ENCODE measurements at places on chromosomes 1 and 21.

- no peak for DNase-seq
These were observed 1.8 kb downstream of the CCDC17 start for GRCh38 chr1:45621895-45622523.

GRCh38 chr1:87821335-87821697, 492.6 kb downstream of the LMO4 start:
- no peak for DNase-seq

DNA sequence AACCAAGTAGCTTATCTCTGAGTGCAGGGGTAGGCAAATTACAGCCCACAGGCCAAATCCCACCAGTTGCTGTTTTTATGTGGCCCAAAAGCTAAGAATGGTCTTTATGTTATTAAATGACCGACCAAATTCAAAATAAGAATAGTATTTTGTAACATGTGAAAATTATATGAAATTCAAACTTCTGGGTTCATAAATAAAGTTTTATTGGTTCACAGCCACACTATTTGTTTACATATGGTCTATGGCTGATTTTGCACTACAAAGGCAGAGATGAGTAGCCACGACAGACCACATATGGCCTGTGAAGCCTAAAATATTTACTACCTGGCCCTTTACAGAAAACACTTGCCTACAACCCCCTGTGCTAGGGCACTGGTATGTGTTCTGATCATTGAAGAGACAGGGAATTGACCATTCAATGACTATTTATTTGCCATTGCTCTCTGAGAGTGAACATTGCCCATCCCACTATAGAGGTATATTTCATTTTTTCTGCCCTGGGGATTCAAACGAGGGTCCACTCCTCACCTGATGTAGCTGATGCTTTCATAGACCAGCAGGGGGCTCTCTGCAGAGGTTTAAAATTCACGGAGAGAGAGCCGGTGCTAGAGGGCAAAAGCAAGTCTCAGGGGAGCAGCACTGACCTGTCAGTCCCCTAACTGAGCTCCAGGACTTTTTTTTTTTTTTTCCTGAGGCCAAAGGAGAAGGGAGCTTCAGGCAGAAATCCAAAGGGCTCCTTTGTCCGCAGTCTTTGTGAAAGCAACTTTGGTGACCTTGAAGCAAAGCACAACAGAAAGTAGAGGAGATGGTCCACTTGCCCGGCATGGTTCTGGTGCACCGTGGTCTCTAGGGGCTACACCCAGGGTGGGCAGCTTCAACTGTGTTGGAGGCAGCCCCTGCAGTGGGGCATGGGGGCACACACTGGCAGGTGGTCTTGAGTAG, 7.3 kb upstream of the GNL2 start:
- DNase-seq, result no peak

DNA sequence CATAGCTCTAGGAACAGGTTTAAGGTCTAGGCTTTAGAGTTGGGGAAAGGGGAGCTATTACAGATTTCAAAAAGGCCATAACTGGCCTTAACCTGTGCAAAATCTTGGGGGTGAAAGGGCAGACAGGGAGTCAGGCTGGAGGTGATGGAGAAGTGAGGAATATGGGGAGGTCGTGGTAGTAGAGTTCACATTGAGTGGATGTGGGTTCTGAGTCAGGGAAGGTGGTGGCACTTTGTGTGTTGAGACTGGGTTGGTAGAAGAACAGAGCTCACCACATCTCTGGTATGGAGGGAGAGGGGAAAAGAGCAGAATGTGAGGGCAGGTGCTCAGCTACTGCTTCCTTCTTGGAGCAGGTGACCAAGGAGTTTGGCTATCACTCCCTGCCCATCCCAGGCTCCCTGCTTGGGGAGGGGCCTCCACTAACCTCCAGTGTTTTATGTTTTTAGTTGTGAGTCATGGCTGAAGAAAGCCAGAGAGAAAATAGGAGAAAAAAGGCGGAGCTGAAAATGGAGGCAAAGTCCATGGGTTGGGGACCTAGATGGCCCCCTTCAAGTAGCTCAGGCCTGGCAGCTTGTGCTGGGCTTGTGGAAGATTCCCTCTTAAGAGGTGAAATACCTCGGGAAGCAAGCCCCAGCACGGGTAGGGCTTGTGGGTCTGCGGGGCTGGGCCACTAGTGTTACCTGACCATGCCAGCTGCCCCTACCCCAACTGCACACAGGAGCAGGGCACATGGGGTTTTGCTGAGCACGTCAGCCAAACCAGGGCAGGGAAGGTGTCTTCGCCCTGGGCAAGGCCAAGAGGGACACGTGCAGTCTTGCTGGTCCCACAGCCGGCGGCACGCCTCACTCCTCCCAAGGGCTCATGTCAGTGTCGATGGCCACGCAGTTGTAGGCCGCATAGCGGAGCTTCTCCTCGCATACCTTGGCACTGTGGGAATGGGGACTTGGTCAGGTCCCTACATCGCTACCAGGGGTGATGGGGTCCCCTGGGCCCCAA, 8.2 kb downstream of the HECTD3 start:
- no peak for DNase-seq

DNA sequence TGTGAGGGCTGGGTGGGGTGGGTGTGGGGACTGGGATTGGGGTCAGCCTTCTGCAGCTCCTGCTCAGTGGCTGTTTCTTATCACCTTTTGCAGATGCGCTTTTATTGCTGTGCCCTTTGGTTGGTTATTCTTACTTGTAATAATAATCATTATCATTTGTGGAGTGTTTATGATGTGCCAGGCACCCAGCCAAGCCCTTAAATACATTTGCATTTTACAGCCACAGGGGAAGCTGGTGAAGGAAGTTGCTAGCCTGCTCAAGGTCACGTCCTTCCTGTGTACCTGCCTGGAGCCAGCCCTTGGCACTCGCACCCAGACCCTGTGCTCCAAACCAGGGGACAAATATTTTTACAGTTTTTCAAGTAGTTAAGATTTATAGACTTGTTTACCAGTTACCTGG, 144.0 kb downstream of the PGBD5 start:
- DNase-seq, result no peak

- DNase-seq, result no peak
These were observed 5.9 kb downstream of the IGSF3 start for GRCh38 chr1:116661633-116662032.

DNA sequence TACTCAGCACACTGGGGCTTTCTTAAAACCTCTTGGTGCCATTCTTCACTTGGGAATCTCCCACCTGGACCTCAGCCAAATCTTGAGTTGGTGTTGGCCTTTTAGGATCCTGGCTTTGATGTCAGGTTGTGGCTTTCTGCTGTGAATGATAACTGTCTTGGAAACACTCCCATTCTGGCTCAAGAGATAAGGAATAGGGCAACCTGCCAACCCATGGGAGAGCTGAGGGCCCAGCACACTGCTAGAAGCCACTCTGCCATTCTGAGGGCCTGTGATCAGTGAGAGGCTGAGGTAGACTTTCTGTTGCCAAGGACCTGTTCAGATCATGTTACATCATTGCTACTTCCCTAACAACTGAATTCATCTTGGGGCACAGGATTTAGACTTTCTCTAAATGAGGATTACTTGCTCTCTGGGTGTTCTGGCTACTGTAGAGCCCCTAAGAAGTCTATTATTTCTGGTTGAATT, 45.8 kb downstream of the TTC39A start:
- no peak for DNase-seq

DNA sequence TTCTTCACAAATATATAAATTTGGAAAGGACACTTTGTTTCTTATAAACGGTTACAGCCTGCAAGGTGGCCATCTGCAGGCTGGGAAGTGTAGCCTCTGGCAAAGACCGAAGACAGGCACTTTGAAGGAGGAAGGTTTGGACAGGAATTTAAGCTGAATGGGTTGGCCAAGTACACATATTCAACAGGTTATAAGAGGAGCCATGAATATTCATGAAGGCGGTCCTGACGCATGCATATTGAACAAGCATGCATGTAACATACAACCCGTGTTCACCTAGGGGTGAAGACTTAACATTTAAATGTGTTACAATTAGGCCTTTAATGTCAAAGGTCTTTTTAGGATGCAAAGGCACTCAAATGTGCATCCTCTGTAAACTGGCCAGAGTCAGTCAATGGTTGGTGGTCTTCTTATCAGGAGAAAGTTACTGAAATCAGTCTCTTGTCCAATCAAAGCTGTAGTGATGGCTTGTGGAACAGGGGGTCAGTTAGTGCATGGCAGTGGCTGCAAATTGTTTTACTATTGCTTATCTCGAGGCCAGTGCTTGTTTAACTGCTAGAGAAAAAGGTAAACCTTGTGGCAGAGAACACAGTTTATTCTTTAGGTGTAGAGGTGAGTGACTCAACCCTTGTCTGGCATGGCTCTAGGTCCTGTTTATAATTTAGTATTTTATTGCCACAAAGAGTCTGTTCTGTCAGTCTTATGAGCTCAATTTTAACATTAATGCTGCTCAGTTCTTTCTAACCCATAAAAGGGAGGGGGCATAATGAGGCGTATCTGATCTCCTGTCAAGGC, 70.3 kb upstream of the F3 start:
- DNase-seq, result no peak

DNA sequence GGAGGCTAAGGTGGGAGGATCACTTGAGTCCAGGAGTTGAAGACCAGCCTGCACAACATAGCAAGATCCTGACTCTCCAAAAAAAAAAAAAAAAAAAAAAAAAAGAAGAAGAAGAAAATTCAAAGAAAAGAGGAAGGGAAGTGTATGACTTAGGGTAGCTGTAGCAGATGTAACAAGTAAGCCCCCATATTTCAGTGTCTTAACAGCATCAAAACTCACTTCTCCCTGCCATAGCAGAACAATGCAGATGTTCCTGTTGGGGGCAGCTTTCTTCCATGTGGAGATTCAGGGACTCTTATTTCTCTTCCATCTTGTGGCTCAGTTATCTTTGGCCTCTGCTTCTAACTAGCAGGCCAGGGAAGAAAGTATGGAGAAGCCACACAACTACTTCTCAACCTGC, 10.2 kb upstream of the PTGFRN start:
- DNase-seq, result no peak

DNA sequence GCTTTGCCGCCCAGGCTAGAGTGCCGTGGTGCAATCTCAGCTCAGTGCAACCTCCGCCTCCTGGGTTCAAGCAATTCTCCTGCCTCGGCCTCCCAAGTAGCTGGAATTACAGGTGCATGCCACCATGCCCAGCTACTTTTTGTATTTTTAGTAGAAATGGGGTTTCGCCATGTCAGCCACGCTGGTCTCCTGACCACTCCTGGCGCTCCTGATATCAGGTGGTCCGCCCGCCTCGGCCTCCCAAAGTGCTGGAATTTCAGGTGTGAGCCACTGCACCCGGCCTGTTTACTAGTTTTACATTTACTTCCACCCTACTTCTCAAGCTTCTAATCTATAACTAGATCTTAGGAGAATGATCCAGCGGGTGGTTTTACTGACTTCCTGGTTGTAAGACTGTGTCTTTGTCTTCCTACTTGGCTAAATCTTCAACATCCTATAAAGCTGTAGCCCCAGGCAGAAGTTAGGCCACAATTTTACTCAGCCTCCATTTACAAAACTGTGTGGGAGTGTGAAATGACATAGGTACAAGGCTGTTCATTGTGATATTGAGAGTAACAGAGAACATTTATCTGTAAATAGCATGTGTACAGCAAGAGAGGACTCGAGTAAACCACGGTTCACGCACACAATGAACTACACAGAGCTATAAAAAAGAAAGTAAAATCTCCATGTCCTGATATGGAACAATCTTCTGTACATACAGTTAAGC, 9.6 kb upstream of the POU2F1 start:
- no peak for DNase-seq

Measured in stimulated activated CD4-positive, alpha-beta T cell treated with anti-CD3 and anti-CD28 coated beads, TNF-alpha, amount 100 ng/mL, for 4 hours (primary cell).